ENCODE measurements at places on chromosomes 11 and 22.

- DNase-seq, result no peak
Measured at GRCh38 chr11:19982774-19983495, 177.3 kb downstream of the DBX1 start.

- no peak for DNase-seq
Measured at GRCh38 chr11:69455969-69456368, 25.5 kb upstream of the LINC01488 start.

- no peak for DNase-seq
Measured at GRCh38 chr11:16603890-16604793, 134.3 kb upstream of the C11orf58 start.

DNA sequence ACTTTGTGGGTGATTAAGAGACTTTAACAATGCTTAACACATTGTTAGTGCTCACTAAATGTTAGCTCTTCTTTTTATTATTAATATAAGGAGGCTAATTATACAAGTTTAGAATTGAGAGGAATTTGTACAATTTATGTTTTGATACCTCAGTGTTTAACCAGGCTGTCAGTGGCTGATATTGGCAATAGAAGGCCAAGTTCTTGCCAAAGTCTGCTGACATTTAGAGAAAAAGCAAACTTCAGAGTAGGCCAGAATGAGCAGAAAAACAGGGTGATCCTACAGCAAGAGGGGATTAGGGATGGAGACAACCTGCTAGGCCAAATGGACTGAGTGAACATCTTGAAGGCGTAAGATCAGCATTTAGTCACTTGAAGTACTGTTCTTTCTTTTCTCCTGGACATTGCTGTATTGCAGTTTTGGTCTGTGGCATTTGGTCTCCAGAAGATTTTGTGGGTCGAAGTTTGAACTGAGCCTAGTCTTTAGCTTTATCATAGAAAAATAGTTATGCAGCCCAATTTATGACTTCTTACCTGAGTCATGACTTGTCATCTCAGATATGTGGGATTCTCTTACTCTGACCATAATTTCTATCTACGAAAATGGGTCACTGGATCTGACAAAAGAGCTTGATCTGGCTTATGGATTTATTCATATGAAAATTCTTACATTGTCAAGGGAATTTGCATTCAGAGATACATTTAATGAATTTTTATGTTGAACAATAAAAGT is 9.0 kb downstream of the TRIM44 start:
- no peak for DNase-seq

- no peak for DNase-seq
Measured at GRCh38 chr22:38129021-38129420, 18.5 kb upstream of the BAIAP2L2 start.

GRCh38 chr22:46970411-46971098 is 208.1 kb downstream of the TBC1D22A start:
- no peak for DNase-seq

GRCh38 chr11:76208438-76209374 is 2.4 kb upstream of the WNT11 start:
- DNase-seq, result peak; percentile 82

DNA sequence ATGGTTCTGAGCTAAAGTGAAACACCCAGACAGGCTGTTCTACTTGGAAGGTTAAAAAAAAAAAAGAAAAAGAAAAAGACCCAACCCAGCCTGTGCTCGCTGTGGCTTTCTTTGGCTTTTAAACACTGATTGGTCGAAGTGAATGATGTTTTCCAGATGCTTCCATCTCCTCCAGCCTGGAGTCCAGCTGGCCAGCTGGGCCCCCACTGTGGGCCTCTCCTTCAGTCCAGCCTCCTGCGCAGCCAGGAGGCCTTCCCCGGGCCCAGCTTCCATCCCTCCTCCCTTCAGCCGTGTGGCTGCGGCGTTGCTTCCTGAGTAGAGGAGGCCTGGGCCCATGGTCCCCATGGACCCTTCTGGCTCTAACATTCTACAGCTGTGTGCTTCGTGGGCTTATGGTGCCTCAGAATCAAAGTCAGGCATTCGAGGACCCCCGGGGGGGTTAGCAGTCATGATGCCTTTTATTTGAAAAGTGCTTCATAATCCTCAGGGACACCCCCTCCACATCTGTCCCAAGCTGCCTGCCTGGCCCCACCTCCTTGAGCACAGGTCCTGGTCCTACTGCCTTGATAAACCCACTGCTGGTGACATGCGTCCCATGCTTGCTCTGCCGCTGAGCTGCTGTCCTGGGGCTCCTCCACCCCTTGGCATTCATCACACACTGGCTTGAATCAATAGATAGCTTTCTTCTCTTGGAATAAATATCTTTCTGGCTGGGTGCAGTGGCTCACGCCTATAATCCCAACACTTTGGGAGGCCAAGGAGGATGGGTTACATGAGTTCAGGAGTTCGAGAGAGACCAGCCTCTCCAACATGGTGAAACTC is 42.2 kb upstream of the FBLN1 start:
- no peak for DNase-seq

GRCh38 chr22:45242778-45243191 is 2.1 kb upstream of the KIAA0930 start:
- DNase-seq, result no peak

DNA sequence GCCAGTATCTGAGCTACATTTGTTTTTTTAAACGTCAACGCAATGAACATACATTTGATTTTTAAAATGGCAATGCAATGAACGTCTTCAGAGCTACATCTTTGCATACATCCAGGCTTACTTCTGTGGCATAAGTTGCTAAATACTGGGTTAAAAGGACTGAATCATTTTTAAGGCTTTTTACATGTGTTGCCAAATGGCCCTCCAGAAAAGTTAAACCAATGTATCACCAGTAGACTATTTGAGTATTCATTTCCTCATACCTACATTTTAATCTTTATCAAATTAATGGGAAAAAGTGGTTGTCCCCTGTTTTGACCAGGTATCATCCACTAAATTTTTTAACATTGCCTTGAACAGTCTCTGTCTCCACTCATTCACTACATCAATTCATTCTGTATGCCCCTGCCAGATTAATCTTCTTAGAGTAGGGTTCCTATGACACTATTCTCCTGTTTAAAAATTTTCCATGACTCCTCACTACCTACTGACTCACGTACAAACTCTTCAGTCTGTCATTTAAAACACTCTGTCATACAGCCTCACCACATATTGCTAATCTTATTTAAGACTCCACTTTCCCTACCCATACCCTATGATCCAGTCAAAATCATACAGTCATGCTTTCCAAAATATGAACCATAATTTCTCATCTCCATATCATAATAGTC is 12.4 kb upstream of the PRRG4 start:
- DNase-seq, result no peak

GRCh38 chr11:67612751-67613150 is 6.0 kb downstream of the NDUFV1 start:
- no peak for DNase-seq

DNA sequence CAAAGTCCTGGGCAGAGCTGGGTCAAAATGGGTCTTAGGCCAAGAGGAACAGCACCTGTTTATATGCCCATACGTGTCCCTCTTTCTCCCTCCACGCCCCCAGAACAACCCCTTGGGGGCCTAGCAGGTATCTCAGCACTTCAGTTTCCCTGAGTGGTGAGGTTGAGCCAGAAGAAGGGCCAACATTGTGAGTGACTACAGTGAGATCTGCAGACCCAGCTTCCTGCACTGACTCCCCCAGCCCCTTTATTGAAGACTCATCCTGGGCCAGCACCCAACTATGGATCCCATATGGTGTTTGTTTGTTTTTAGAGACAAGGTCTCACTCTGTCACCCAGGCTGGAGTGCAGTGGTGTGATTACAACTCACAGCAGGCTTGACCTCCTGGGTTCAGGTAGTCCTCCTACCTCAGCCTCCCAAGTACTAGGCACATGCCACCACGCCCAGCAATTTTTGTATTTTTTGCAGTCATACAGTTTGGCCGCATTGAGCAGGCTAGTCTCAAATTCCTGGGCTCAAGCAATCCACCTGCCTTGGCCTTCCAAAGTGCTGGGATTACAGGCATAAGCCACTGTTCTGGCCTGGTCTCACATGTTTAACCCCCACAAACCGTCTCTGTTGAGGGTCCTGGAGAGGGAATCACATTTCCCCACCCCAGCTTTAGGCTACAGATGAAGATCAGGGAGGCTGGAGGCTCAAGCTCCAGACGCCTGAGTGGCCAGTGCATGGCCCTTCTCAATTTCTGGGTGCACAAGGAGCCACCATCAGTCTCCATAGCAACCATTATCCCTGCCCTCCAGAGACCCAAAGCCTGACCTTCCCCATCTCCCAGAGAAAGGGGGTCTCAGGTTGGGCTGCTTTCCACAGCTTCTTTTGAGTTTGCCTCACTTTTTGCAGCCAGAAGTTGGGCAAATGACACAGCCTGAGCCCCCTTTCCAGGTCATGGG is 1.7 kb upstream of the LARGE2 start:
- DNase-seq, result no peak

GRCh38 chr11:1876361-1877063 is 15.2 kb downstream of the PRR33 start:
- DNase-seq, result no peak

- DNase-seq, result no peak
Measured at GRCh38 chr11:1933416-1934334, 13.5 kb upstream of the MRPL23 start.

- DNase-seq, result no peak
Measured at GRCh38 chr11:2418693-2419360, 18.3 kb downstream of the TSSC4 start.

DNA sequence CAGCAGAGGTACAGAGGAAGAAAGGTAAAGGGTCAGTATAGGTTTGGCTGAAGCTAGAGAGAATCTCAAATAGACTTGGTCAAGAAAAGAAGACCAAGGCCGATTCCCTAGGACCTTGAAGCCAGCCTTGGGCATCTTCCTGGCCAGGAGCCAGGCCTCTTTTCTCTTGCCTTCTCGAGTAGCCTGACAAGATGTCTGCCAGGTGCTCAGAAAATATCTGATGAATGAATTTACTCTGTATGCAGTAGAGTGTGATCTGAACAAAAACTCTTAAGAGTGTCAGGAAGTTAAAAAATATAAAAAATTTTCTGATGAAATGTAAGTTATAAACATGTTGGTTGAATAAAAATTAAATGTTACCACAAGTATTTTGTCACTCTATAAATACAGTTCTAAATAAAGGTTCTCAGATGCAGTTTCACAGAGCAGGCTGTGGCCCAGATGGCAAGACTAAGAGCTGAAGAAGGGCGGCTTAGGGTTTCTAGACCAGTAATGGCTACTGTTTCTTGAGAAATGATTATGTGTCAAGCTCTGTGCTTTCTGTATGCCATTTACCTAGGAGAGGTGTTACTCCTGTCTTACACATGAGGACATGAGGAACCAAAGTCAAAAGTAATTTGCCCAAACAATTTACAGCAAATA is 98.1 kb downstream of the ATXN10 start:
- no peak for DNase-seq

- no peak for DNase-seq
Measured at GRCh38 chr22:22226448-22227187, 18.0 kb upstream of the VPREB1 start.

DNA sequence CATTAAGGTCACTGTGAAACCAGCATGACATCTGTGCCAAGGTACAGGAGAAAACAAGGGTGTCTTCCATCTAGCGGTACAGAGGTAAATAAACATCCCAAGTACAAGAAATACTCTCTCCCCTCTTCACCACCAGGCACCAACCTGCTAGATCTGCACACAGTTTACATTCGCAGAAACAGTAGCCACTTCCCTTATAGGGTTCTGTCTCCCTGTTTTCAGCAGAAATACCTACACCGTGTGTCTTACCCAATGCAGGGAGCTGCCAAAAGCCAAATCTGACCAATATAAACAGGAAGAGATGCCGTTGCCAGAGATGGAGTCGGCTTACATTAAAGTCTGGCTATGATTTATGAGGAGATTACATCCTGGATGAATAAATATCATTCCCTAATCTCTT is 1.2 kb downstream of the SCN4B start:
- no peak for DNase-seq

DNA sequence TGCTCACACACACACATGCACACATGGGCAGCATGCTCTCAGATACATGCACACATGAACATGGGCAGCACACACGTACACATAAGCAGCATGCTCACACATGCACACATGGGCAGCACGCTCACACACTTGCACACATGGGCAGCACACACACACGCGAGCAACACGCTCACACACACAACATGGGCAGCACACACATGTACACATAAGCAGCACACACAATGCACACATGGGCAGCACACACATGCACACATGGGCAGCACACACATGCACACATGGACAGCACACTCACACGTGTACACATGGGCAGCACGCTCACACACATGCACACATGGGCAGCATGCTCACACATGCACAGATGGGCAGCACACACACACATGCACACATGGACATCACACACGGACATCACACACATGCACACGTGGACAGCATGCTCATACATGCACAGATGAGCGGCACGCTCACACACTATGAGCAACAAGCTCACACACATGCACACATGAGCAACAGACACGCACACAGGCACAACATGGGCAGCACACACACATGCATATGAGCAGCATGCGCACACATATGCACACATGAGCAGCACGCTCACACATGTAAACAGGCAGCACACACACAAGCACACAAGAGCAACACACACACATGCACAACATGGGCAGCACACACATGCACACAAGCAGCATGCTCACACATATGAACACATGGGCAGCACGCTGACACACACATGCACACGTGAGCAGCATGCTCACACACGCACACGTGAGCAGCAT is 43.0 kb downstream of the RTN4R start:
- DNase-seq, result no peak

DNA sequence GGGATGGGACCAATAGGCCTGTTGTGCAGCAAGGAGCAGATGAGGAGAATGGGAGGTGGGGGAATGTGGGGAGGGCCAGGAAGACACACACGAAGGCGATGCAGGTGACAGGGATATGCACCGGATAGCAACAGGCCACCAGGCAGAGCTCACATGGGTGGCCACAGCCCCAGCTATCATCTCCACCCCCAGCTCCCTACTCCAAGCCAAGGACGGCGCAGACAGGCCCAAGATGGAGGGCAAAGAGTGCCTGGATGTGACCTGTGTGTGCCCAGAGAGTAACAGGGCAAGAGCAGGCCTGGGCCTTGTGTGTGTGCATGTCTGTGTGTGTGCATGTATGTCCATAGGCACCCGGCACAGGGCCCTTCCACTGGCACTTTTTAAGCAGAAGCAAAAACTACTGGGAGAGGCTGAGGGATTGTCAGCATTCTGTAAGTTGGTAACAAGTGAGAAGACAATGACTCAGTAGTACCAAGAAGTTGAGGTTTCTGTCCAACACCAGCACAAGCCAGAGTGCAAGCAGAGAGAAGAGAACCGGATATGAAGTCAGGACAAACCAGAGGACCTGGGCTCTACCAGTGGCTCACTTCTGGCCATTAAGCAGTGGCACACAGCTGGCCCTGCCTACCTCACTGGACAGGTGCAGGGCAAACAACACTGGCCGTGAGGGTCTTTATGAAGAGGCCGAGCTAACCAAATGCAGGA is 36.4 kb downstream of the NRXN2 start:
- DNase-seq, result peak; percentile 23

GRCh38 chr11:16494918-16495691 is 138.8 kb upstream of the SOX6 start:
- no peak for DNase-seq

Data from activated CD4-positive, alpha-beta T cell treated with anti-CD3 and anti-CD28 coated beads, Interleukin-10, Interleukin-2, amounts not matched to agents 100 ng/mL and 50 ng/mL, durations not matched to agents 16 hours and 8 hours (primary cell).